ENCODE measurements at places on chromosomes 2 and 18.

DNA sequence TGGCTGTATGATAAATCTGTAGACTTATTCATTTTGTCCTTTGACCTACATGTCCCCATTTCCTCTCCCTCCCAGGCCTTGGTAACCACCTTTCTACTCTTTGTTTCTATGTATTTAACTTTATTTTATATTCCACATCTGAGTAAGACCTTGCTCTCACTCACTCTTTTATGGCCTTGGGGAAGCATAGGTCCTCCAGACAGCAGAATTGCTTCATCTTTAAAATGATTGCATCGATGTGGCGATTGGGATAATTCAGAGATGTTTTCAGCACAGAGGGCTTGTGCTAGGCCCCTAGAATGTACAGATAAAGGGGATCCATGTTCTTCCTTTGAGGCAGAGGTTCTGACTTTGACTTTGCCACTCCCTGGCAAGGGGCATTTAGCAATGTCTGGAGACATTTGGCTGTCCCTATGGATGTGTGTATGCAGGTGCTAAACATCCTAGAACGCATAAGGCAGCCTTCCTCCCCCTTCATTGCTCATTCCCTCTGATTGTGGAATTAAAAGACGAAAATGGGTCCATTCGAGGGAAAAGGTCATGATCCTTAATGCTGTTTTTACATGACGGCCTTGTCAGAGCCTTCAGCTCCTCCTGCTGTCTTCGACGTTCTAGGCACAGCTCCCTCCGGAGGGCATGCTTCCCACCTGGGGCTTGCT lies 1.2 kb upstream of the GPR39 start:
- no peak for DNase-seq

- DNase-seq: no peak
These were observed 32.5 kb downstream of the DOCK10 start for GRCh38 chr2:225009768-225010167.

DNA sequence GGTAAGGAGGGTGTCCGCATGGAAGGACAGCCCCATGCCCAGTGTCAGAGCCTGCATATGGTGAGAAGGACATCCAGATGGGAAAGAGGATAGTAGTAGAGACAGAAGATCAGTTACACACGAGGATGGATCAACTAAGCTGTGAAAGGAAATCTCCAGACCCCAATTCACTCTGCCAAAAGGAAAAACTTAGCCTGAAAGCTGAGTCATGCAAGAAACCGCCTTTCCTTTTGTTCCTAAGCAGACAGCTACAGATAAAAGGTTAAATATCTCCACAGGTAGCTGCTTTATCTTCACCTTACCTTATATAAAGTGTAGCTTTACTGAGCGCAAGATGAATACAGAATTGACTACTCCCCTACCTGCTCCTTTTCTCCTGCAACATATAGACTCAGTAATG lies 67.3 kb upstream of the LGALSL start:
- no peak for DNase-seq

DNA sequence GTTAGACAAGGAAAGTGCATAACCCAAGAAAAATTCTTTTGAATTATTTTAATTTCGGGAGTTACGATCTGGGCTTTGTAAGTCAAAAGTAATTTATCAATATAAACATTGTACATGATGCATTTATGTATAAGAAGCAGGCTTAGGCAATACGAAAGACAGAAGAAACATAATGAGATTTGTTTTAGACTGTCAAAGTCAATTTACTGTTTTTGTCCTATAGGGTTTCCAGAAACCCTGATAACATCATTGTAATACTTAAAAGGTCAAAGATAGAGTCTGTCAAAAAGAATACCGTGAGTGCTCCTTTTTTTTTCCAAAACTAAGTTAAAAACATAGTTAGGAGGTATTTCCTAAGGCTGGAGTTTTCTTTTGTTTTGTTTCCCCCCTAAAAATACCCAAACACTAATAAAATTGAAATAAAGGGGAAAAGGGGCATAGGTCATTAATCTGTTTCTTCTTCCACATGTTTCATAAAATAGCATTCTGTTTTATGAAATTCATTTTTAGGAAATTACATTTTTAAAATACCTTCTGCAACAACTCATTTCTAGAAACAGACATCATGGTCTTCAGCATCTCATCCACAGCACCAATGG lies 16.1 kb downstream of the C1D start:
- DNase-seq: no peak

- no peak for DNase-seq
These were observed 22.0 kb downstream of the EFHD1 start for GRCh38 chr2:232655392-232655791.

GRCh38 chr18:28176698-28176947 lies 307 bp downstream of the CDH2 start:
- no peak for DNase-seq

DNA sequence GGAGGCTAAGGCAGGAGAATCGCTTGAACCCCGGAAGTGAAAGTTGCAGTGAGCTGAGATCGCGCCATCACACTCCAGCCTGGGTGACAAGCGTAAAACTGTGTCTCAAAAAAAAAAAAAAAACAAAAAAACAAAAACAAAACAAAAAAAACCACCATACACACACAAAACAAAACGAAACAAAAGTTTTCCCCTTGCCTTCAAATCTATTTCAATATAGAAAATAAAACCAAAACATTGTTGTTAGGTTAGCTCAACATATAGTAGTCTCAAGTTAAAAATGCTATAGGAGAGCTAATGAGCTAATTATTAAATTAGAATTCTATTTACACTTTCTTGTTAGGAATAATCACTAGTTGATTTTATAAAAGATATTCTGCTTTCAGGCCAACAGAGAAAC lies 43.3 kb downstream of the FBXO11 start:
- no peak for DNase-seq

- no peak for DNase-seq
These were observed 32.5 kb downstream of the GAREM1 start for GRCh38 chr18:32438173-32438572.

- no peak for DNase-seq
These were observed 20.1 kb upstream of the MYO1B start for GRCh38 chr2:191225126-191225525.

- DNase-seq: no peak
These were observed 2109.4 kb upstream of the PIK3C3 start for GRCh38 chr18:39845631-39846030.

GRCh38 chr18:80213182-80213581 lies 34.1 kb downstream of the PARD6G start:
- no peak for DNase-seq

DNA sequence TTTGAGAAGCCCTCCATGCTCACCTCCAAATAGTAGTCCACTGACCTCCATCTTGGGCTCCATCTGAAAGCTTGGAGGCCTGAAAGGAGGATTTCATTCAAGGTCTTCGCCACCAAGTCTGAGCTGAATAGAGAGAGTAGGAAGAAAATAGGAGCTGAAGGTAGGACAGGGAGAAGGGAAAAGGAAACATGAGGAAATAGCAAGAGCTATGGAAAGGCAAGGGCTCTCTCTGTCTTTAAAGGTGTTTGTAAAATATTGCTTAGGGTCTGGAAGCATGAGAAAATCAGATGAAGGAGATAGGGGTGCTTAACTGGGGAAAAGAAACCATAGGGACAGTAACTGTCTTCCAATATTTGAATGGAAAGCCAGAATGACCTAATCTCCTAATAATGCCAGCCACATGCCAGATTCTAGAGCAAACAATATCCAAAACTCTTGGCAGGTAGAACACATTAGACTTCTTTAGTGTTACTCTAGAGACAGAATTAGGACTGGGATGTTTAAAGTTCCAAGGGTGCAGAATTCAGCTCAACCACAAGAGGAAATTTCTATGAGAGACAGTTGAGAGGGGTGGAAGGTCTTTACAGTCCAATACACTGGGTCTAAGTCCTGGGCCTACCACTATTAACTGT lies 67.4 kb downstream of the NAB1 start:
- no peak for DNase-seq

GRCh38 chr2:136319237-136319636 lies 201.3 kb upstream of the CXCR4 start:
- no peak for DNase-seq

DNA sequence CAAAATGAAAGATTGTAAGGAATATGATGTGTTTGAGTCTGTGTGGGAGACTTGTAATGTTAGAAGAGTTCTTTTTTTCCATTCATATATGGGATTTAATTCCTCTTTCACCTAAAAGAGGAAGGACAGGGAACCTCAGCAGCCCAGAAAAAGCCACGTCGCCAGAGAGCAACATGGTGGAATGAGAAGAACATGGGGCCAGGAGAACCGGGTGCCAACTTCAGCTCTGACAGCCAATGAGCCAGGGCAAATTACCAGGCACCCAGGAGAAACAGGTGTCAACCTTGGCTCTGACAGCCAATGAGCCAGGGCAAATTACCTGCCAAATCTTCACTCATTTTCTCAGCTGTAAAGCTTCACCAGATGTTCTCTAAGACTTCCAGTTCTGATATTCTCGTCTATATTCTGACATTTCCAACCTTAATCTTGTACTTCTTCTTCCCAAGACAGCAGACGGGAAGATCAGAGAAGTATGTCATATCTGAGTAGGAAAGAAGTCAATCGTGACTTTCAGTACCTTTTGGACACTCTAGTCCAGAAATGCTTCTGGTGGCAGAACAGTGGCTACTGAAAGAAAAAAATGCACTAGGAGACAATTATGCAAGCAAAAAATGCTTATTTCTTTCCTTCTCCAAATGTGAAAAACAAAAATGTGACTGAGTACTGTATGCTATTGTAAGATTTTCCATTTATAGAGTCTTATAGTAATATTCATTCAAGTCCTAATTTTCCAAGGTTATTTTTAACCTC lies 79.2 kb upstream of the COL5A2 start:
- no peak for DNase-seq

GRCh38 chr2:212548455-212548819 lies 9.8 kb upstream of the ERBB4 start:
- no peak for DNase-seq

- DNase-seq: no peak
These were observed 57.6 kb downstream of the EPHA4 start for GRCh38 chr2:221514305-221515040.

GRCh38 chr2:86622519-86623042 lies 1.1 kb downstream of the RNF103 start:
- no peak for DNase-seq

DNA sequence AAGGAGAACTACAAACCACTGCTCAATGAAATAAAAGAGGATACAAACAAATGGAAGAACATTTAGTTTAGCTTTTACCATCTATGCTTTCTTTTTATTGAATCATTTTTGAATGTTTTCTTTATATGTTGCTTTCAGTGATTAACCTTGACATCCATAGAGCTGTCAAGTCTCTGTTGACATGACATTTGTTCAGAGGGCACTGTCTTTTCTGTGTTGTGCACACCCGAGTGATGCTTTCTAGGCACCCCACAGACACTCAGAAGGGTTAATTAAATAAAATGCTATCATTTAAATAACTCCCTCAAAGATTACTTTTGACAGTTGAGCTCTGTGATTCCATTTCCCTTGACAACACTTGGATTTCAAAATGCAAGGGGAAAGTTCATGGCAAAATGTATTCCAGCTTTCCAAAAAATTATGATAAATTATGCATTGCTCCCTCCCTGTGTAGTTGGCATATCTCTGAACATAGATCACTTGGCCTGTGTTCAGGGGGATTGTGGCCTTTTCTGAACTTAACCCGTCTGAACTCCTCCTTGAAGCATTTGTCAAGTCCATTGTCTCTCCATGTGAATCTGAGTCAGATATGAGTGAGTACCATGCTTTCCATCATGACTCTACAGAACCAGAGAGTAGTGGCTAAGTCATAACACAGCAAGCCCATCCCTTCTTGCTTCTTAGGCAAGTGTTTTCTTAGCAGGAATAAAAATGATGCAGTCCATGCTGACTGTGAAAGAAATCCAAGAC lies 372.6 kb downstream of the RPRM start:
- no peak for DNase-seq

DNA sequence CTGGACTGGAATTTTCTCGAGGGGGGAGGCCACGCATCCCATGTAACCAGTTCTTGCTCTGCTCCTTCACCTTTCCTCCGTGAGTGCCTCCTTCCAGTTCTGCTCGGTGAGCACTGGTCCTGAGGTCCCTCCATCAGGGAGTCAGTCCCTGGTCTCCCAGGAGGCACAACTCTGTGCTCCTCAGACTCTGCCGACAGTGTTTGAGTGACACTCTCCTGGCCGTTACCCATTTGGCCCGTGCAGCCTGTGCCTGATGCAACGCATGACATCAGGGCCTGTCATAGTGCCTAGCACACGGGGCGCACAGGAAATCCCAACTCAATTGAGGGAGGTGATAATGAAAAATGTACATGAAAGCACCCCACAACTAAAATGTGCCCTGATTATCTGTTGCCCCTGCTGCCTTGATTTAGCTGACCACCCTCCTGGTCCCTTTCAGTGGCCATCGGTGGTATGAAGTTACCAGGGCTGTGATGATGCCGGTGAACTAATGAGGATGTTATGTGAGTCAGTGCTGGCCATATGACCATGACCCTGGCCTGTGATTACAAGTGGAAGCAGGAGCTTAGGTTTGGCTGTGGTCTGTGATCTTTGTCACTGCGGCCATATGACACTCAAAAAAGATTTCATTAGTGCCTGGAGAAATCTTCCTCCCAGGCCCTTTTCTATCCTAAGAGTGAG lies 144.6 kb downstream of the TDRD15 start:
- DNase-seq: no peak

- DNase-seq: no peak
These were observed 18.7 kb downstream of the MAPRE3 start for GRCh38 chr2:26989156-26989555.

- DNase-seq: no peak
These were observed 77.9 kb upstream of the MCFD2 start for GRCh38 chr2:46993501-46993900.

DNA sequence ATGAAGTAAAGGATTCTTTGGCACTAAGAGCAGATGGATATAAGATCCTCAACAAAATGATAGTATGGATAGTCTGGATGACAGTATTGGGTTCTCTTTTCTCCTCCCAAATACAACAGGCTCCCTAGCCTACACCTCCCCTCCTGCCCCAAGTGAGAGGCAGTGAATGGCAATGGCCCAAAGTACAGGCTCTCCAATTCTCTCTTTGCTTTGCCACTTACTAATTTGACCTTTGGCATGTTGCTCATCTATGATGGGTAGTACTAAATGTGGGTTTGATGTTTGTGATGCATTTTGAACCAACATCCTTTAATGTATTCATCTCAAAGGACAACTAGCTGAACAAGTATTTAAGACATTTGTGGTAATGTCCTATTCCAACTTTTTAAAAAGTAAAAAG lies 65.9 kb downstream of the EIF5B start:
- DNase-seq: no peak

- no peak for DNase-seq
These were observed 34.5 kb downstream of the INPP5D start for GRCh38 chr2:233094614-233095013.

GRCh38 chr2:236284208-236284607 lies 20.0 kb upstream of the ASB18 start:
- no peak for DNase-seq

Measured in iPS DF 6.9 (cell line).